Activated naive CD8-positive, alpha-beta T cell treated with anti-CD3 and anti-CD28 coated beads, Interleukin-2, amount 10 ng/mL, durations not matched to agents 7 days and 5 days (primary cell): ENCODE measurements at places on chromosomes 5 and 9.

DNA sequence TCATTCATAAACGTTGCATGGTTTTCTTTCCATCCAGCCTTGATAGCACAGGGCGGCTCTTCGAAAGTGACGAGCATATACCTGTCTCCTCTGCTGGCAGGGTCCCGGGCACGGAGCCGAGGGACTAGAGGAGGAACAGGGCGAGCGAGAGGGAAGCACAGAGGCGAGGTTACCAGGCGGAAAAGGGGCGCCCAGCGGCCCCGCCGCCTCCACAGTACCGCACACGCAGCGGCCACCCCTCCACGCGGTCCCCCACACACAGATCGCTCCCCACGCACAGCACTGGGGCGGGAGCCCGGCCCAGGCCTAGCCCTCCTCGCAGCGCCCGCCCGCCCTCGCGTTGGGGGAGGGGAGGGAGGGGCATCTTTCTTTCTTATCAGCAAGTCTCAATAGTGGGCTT lies 296.6 kb upstream of the DAB2 start:
- DNase-seq, result no peak

GRCh38 chr9:29319736-29320513 lies 1746.6 kb upstream of the C9orf72 start:
- no peak for DNase-seq

DNA sequence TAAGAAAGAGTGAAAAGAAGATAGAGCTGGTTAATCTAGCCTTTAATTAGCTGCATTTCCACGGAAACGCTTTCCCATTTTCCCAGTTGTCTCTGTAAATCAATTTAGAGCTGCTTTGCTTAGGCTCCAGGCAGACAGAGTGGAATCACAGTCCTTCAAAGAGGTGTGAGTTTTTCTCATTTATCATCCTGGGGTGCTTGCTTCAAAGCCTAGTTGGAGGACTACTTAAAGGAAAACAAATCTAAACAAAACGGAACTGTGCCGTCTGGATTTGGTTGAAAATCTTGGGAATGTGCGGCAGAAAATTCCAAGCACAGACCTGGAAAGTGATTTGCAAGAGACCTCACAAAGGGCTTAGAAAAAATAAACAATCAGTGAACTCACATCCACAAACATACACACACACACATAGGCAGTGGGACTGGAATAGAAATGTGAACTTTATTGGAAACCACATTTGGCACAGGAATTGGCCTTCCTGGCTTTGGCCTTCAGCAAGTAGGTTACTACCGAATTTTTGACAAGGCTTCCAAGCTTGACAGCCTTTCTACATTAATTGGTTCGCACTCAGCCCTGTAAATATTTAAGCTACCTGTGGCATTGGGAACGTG lies 235.2 kb upstream of the SLC24A2 start:
- DNase-seq, result no peak

GRCh38 chr5:113520429-113520828 lies 6.9 kb downstream of the YTHDC2 start:
- DNase-seq, result no peak

DNA sequence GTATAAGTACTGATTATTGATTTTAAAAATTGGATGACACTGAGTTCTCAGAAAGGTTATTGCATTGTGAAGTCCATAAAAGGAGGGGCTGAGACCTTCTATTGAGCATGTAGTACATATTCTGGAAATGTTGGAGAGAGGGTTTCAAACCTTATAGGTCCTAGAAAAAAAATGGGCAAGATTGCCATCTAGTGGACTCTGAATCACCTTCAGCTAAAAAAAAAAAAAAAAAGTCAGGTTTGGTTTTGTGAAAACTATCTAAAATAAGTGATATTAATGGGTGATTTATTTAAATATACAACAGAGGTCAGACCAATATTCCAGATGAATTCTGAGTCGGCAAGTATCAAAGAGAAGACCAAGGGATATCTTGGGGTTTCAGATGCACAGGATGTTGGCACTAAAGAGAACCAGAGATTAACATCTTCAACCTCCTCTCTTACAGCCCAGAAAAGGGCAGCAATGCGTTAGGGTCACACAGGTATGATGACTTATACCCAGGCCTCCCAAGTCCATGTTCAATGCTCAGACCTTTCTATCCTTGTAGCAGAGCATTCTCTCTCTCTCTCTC lies 109.8 kb upstream of the NMUR2 start:
- DNase-seq, result no peak

- no peak for DNase-seq
Observed at GRCh38 chr9:129390541-129390940, 212.5 kb upstream of the IER5L start.

DNA sequence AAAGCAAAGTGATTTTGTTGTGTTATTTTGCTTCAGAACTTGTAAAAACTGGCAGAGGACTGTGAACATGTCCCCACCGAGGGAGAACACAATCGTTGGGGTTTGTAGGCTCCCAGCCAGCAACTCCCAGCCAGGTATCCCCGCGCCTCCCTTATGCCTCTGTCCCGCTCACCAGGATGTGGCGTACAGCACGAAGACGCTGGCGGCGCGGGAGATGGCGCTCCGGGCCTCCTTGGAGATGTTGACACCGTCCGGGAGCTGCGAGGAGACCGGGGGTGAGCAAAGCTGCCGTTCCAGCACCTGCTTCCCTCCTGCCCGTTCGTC lies 630 bp downstream of the POLE3 start:
- DNase-seq, result no peak

DNA sequence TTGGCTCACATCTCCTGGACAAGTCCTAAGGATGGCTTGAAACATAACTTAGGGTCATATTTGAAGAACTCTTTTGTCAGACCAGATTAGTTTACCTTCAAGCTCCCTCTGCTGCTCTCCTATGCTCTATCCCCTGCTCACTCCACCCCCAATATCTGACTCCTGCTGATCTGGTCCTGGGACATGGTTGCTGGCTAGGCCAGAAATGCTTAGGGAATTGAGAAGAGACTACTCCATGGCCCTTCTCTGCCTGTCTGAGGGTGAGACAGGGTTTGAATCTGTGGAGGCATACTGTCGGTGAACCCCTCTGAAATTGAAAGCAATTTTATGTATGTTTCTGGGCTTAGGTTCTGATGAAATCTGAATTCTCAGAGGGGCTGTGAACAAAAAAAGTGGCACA lies 3.3 kb downstream of the OTULIN start:
- no peak for DNase-seq

DNA sequence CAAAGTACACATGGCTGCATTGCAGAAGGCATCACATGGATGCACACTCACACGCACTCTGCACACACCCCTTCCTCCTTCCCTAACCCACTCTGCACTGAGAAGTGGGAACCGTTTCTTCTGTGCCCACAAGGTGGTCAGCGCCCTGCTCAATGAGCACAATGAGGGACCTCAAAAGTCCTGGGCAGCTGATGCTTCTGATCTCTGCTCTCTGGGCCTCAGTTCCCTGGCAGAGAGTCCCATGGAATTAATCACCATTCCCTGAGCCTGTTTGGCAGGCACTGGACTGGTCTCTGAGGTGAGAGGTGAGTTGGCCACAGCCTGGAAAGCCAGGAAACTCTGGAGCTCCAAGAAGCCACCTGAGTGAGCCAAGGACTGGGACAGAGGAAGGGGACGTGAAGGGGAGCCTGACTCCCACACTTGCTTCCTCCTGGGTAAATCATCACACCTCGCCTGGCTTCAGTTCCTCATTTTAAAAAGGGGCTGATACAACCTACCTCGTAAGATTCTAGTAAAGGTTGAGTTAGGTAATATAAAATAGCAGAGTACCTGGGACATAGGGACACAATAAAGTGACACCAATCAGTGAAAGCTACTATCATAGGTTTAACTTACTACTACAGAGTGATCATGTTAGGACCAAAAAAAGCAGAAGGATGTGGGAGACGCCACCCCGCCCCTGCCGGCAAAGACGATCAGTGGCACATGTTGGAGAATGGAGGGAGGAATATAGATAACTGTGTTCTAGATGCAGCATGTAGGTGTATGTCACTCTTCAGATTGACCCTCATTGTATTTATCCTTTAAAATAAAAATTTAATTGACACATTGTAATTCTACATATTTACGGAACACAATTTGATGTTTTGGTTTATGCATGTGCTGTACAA lies 21.1 kb upstream of the IGFBPL1 start:
- DNase-seq, result no peak

DNA sequence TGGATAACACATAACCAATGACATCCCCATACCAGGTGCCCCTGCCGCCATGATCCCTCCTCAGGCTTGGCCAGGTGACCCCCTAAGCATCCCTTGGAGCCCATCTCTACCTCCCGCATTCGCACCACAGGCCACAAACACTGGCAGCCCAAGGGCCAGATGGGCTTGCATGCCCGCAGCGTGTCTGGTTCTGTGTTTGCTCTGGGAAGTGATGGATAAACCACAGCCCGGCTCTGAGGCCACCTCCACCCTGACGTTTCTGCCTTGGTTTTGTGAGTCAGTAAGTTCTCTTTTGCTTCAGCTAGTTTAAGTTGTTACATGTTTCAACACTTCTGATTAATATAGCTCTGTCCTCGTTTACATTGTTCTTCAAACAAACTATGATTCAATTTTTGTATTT lies 172.4 kb upstream of the PHYKPL start:
- DNase-seq, result no peak

- no peak for DNase-seq
Observed at GRCh38 chr9:880725-881124, 39.2 kb downstream of the DMRT1 start.

GRCh38 chr5:111551161-111551560 lies 38.8 kb upstream of the STARD4 start:
- no peak for DNase-seq

DNA sequence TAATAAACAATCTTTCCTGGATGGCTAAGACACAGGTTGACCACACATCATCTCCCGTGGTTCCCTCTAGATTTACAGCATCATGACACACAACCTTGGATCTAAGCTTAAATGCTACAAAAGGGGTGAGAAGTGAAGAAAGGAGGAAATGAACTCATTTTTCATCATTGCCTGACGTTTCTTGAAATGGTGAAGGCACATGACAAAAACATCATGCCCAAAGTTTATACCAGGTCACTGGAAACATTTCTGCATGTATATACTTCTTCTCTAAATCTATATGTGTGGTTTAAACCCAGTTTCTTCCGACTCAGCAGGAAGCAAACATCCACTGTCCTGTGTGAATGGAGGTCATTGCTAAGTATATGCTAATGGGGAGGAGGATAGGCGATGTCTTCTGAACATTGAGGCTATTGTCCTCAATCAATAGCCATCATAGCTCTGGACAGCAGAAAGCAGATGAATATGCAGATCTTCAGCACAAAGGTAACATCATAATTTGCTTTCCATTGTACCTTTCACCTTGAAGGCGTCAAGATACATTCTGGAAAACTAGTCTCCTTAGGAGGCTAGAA lies 137.4 kb downstream of the MED27 start:
- no peak for DNase-seq

GRCh38 chr5:118439831-118440230 lies 548.5 kb downstream of the DTWD2 start:
- no peak for DNase-seq

DNA sequence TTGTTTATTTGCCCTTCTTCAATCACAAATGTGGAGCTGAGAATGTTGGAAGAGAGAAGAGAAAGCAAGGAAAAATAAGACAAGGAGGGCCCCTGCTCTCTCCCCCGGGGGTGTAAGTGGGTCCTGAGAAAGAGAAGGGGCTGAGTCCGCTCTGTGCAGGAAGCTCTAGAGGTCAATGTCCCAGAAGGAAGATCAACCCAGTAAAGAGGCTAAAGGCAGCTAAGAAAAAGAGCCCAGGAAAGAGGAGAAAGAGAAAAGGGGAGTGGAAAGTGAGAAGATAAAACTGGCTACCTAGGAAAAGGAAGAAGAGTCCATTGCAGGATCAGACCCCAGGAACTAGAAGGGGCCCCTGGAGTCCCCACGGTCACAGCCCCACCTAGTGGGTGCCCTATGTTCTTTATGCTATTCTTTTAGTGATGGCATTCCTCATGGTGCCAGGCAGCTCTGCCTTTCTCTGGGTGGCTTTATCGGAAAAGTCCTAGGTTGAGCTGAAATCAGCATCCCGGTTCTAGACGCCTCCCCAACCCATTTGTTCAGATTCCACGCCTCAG lies 583.4 kb downstream of the ACTL7B start:
- DNase-seq, result no peak

- no peak for DNase-seq
Observed at GRCh38 chr9:36158917-36159316, 10.3 kb upstream of the CCIN start.

- DNase-seq, result peak; percentile 73
Observed at GRCh38 chr9:131310833-131311554, 21.5 kb downstream of the PLPP7 start.

DNA sequence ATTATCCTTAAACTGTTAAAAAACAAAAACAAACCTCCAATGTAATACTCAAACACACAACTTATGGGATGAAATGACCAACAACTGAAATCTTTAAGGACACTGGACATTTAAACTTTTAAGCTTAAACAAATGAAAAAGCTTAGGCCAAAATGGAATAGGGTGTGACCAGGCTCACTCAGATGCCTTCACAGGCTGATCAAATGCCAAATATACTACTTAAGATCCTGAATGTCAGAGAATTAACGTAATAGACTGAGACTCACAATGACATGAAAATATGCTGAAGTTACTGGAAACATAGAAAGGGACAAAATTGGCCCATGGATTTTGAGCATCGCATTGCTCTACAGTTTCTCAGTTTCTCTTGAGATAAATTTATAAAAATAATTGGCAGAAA lies 286.8 kb downstream of the ADAMTS6 start:
- DNase-seq, result no peak

DNA sequence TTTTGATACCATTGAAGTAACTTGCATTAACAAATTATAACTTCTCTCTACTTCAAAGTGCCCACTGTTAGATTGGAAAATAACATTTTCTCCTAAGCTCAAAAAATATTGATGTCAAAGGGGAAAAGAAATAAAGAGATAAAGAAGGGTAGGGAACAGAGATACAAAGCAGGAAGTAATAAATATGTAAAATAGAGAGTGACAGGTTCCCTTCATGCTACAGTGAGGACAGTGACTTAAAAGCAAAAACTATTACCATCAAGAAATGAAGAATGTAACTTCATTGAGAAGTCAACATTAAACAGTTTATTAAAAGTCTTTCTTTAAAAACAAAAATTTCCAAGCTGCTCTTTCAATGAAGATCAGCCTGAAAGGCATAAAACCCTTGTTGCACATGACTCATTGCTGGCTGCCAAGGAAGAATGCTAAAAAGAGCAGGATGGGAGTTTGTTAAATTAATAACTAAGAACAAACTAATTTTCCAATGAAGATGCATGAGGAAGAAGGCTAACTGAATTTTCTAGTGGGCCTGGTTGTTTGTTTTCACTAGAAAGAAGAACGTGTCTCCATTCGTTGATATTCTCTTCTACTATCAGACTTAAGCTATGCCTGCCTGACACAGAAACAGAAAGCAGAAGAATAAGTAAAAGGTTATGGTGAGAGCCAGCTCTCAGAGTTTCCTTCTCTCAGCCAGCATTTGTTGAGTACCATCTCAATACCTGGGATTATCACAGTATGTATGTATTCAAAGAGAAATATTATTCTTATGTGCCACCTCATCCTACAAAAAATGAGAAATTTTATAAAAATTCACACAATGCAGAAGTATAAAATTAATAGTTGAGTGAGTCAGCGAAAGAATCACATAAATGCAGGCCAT lies 197.8 kb upstream of the NREP start:
- DNase-seq, result no peak

- no peak for DNase-seq
Observed at GRCh38 chr9:88978034-88978433, 13.2 kb upstream of the S1PR3 start.

GRCh38 chr9:13266167-13266566 lies 13.3 kb downstream of the MPDZ start:
- no peak for DNase-seq
